ENCODE measurements at places on chromosomes 6 and 20. TPM values are rescaled to one million over a fixed set of nuclear protein-coding genes. Genes with fewer than 3 reads are reported as not detected.

CCN5 gene
- not detected for total RNA-seq

PGC gene
- total RNA-seq: not detected

JPH2 gene
- 205 TPM for total RNA-seq

HLA-DQB1 gene
- 7.2 TPM for total RNA-seq

SNAP25 gene
- total RNA-seq: 1.9 TPM

CGA gene
- 0.53 TPM for total RNA-seq

CCN2 gene
- total RNA-seq: 17.2 TPM

TRIM10 gene
- not detected for total RNA-seq

BCLAF1 gene
- total RNA-seq: 101 TPM

DZANK1 gene
- total RNA-seq: 2.1 TPM

TULP1 gene
- 5.2 TPM for total RNA-seq

CDK5RAP1 gene
- total RNA-seq: 37.9 TPM

DOK5 gene
- total RNA-seq: 1.0 TPM

LGSN gene
- not detected for total RNA-seq

SLC26A8 gene
- not detected for total RNA-seq

ZBTB46 gene
- total RNA-seq: 53.4 TPM

LPA gene
- not detected for total RNA-seq

DAAM2 gene
- total RNA-seq: 4.8 TPM

MYLK4 gene
- 0.69 TPM for total RNA-seq

SYCP2 gene
- not detected for total RNA-seq

CLIC5 gene
- 24.5 TPM for total RNA-seq

SLCO4A1 gene
- total RNA-seq: 1.4 TPM

HSPA1L gene
- 3.1 TPM for total RNA-seq

TRIM15 gene
- not detected for total RNA-seq
